CD4-positive, alpha-beta T cell treated with Interferon gamma for 1 hour (primary cell): ENCODE measurements at places on chromosomes 16 and 17.

GRCh38 chr16:28913946-28914724, 10.9 kb downstream of the RABEP2 start:
- DNase-seq = no peak

GRCh38 chr16:13883881-13884280, 36.1 kb upstream of the ERCC4 start:
- no peak for DNase-seq

GRCh38 chr16:31036691-31037090, 3.3 kb downstream of the STX4 start:
- no peak for DNase-seq

DNA sequence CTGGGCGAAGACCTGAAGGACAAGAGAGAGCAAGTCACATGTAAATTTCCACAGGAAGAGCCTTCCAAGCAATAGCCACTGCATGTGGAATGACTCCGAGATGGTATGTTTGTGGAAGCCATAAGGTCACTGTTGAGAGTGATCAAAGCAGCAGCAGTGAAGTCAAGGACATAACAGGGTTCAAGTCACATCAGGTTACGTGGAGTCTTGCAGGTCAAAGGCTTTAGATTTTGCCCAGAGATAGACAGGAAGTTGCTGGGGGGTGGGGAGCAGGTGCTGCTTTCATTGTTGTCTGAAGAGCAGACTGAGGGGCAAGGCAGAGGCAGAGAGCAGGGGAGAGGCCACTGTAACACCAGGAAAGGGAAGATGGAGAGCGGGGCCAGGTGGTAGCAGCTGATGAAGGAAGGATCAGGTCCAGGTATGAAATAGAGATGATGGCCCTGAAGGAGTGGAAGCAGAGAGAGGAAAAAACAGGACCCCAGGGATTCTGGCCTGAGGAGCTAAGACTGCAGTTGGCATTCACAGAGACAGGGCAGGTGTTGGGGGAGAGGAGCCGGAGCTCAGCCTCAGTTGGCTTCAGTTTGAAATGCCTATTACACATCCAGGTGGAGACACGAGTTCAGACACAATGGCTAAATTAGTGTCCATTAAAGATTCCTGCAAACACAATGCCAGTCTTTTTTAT, 129.3 kb upstream of the AXIN2 start:
- DNase-seq = no peak

DNA sequence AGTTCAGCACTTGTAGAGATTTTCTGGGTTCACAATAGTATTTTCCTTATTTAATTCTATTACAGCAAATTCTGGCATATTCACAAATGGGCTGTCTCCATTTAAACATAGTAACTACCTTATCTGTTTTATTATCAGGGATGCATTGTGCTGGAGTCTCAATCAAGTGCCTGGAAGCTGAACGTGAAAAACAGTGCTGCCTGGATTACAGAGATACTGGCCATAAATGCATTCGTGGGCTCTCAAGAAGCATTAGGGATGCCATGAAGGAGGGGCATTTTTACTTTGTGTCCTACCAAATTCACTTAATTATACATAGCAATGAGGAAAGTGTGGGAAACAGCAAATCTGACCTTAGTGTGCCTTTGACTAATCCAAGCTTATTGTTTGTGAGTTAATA, 184.6 kb downstream of the ABCC12 start:
- no peak for DNase-seq

DNA sequence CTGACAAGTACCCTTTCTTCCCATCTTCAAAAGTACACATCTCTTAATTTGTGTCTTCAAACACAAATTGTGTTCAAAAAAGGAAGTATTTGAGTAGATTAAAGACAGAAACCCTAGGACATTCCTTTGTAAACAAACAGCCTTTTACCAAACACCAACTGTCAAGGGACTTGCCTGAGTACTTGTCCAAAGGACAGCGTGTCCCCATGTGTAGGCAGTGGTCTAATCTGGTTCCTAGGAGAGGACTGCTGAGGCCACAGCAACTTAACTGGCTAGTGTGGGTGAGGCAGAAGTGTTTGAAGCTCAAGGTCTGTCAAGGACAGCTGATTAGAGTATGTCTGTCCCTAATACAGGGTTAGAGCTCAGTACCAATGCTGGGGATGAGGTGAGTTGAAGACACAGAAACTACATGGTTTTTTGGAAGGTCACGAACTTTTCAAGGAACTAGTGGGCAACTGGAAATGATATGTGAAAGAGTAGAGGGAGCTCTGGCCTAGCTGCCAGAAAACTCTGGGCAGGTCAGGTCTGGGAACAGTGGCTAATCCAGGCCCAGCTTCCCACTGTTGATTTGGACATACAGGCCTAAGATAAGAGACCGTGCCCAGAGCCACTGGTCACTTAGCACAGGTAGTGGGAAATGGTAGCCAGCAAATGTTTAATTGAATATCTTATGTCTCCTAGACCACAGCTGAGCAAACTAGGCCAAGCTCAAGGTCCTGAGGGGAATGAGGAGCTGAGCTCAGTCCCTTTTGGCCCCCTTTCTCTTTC, 10.1 kb downstream of the HMOX2 start:
- DNase-seq = no peak

DNA sequence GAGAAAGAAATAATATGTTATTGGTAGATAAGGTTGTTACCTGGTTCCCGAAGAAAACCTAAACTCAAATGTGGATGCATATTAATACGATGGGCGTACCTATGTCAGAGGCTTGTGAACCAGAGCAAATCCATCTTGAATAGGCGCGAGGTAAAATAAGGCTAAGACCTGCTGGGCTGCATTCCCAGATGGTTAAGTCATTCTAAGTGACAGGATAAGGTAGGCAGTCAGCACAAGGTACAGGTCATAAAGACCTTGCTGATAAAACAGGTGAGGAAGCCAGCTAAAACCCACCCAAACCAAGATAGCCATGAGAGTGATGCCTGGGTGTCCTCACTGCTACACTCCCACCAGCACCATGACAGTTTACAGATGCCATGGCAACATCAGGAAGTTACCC, 1400.1 kb downstream of the CDH8 start:
- DNase-seq = no peak

GRCh38 chr17:57257895-57258851, 1.9 kb downstream of the MSI2 start:
- no peak for DNase-seq

DNA sequence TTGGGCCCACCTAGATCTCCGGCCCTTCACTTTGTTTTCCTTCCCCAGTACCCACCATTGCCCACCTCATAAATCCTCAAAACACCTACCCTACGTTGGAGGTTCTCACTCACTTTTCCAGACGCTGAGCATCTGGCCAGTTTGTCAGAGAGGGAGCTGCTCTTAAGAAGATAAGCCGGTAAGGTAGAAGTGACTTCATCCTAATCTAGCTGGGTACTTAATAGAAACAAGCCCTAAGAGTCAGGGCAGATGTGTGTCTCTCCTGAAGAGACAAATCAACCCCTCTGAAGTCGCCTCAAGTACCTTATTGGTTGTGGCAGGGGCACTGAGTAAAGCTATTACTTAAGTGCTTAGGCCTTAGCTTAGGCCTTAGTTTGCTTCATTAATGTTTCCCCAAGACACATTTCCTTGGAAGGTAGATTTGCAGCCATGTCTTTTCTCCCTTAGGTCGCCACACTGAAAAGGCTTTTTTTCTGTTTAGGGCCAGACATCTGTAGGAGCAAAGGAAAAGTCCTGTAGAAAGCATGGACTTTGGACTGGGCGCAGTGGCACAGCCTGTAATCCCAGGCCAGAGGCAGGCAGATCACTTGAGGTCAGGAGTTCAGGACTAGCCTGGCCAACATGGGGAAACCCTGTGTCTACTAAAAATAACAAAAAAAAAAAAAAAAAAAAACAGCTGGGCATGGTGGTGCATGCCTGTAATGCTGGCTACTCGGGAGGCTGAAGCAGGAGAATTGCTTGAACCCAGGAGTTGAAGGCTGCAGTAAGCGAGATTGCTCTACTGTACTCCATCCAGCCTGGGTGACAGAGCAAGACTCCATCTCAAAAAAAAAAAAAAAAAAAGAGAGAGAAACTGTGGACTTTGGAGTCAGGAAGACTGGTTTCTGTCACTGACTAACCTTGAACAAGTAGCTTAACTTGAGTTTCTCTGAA, 1.0 kb downstream of the TACO1 start:
- no peak for DNase-seq

DNA sequence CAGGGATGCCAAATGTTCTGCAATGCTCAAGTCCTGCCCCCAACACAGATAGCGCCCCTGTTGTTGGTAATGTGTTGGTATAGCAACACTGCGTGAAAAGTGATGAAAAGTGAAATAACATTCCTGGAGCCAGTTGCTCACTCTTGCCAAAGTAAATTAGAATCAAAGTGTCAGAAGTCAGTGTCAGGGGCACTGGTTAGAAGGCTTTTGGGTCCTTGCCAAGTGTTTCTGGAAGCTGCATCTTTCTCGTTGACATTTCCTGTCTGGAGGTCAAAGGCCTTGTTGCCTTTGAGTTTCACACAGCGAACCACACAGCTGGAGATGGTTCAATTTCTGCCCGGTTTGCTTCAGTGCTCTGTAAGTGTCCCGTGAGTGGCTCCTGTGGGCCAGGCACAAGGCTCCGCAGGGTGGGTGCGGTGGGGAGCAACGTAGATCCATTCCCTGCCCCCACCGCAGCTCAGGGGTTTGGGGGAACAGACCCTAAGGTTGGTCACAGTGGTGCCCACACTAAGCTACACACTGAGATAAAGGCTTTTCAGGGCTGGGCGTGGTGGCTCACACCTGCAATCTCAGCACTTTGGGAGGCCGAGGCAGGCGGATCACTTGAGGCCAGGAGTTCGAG, 3.6 kb upstream of the SLC16A5 start:
- no peak for DNase-seq

GRCh38 chr17:83012868-83013778, 66.3 kb upstream of the METRNL start:
- DNase-seq = no peak
